ENCODE measurements at places on chromosomes 4 and X.
A peak's percentile ranks its signal among the peaks of the same experiment; 100 is the strongest.

DNA sequence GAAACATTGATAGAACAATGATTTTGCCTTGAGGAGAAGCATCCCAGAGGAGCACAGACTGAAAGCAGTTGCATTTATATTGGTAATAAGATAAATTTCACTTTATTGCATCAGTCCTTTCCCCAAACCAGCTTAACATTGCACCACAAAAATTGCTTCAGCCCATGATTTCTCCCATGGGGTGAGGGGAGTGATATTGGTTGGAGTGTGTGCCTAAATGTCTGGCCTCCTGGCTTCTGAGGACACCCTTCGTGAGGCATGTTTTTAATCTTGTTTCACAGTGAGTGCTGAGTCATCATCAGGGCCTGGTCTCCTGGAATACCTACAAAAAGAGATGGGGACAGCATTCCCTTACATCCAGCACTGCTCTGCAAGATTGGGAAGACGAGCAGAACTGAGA, 487.9 kb downstream of the C4orf33 start:
- DNase-seq = no peak

- no peak for DNase-seq
These were observed 39.7 kb downstream of the IRS4 start for GRCh38 chrX:108696690-108697089.

- DNase-seq = no peak
These were observed 4.8 kb upstream of the IGFBP7 start for GRCh38 chr4:57114973-57115372.

- DNase-seq = no peak
These were observed 58.6 kb upstream of the DCTD start for GRCh38 chr4:182975806-182976205.

DNA sequence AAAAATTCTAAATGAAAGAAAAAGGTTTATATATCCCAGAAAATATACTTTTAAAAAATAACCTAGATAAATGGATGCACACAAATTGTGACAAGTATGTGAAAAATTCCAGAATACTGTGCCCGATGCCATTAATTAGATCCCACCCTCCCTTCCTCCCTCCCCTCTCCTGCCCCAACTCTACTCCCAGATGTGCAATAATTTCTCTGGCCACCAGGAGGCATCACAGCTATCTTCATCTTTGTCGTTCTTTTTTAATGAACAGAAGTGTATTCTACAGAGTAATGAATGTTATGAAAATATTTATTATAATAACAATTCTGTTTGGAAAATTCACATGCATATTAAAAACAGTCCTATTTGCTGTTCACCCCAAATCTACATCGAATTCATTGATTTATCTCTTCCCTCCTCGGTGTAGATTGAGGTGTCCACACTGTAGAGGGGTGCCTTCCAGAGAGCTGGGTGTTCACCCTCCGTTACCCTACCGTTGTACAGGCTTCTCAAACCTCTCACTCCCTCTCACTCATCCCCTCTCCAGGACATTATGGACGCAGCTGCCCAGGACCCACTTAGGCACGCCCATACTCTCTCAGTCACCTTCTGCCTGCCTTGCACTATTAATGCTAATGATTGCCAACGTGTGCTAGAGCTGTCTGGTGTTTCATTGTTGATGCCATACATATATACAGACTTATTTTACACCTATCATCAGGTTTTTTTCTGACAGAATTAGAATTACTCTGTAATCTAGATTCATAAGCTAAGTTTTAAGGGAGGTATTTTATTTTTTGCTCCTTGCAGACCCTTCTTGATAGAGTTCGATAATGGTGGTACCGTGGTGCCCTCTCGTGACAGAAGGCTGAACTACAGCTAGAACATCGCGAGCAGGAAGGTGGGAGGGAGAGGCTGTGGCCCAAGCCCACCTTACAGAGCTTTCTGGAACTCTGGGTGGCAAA, 14.1 kb downstream of the RAB40AL start:
- DNase-seq = peak; percentile 31
